Brain (organoid and tissue), 16 donors: ENCODE measurements at places on chromosomes 11 and 22.

- no peak for DNase-seq
Measured at GRCh38 chr11:19886498-19886897, 173.9 kb downstream of the NAV2 start.

- no peak for DNase-seq
Measured at GRCh38 chr11:112212710-112213109, 13.5 kb upstream of the PTS start.

GRCh38 chr11:113894421-113894996 is 10.1 kb upstream of the HTR3B start:
- DNase-seq: no peak

- no peak for DNase-seq
Measured at GRCh38 chr11:2919837-2920236, 9.4 kb downstream of the PHLDA2 start.

DNA sequence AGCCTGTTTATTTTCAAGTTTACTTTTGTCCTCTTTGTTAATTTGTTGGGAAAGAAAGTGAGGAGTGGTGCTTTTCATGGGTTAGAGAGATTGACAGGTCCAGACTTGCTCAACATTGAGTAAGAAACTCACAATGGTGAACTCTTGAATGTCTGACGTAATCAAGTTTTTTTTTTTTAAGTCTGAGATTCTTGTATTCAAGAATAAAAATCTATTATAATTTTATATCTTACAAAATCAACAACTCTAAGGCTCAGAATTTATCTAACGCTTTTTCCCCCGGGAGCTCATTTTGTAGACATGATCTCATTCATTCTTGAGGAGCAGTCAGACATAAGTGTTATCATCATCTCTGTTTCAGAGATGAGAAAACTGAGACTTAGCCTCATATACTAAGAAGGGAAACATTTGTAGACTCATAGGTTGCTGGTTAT is 39.1 kb upstream of the SPTBN2 start:
- DNase-seq: no peak

- DNase-seq: no peak
Measured at GRCh38 chr11:126345283-126345682, 10.2 kb upstream of the ST3GAL4 start.

DNA sequence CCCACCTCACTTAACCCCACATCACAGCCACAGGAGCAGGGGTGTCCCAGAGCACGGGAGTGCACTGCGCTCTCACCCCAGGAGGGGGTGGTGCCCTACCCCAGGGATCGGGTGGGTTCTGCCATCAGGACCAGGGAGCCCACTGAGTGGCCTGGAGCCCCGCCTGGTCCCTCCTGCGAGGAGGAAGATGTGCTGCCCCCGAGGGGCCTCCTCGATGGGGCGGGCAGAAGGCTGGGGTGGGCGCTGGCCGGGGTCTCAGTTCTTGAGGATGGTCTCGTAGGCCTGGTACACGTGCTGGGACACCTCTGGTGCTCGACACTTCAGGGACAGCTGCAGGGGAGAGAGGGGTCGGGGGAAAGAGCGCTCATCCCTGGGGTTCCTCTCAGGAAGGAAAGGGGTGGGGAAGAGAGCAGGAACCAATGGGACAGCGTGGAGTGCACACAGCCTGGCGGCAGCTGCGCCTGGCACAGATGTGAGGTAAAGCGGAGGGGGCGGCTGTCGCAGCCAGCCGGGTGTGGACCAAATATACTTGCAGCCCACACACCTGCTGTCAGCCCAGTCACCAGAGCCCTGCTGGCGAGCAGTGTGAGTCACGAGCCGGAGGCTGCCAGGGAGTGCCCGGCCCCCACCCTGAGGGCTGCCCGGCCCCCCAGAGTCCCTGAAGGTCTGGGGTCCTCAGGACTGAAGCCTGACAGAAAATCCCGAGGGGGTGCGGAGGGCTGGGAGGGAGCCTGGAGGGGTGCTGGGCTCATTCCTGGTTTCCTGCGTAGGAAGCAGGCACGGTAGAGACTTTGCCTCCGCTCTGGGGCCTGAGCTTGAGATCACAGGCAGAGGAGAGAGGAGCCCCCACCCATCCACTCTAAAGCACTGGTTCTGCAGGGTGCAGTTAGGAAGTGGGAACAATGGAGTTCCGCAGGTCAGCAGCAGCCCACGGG is 13.3 kb upstream of the RASL10A start:
- no peak for DNase-seq

- no peak for DNase-seq
Measured at GRCh38 chr22:48099671-48100070, 1337.2 kb downstream of the TBC1D22A start.

GRCh38 chr11:72265951-72266350 is 22.0 kb upstream of the PHOX2A start:
- DNase-seq: peak; percentile 51

DNA sequence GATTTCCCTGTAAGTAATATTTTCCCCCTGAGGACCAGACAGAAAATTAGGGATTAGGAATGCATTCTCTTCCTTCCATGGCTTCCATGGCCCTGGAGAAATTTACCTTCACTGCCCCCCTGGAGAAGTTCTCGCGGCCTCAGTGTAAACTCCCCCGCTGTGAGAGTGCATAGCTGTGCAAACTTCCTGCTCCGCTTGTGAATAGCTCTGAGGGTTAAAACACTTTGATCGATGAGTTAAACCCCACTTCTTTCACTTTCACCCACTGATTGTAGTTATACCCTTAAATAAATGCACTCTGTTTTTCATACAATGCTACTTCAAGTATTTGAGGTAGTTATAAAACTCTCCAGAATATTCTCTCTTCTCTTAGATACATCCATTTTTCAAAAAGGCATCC is 190.8 kb downstream of the DSCAML1 start:
- no peak for DNase-seq

DNA sequence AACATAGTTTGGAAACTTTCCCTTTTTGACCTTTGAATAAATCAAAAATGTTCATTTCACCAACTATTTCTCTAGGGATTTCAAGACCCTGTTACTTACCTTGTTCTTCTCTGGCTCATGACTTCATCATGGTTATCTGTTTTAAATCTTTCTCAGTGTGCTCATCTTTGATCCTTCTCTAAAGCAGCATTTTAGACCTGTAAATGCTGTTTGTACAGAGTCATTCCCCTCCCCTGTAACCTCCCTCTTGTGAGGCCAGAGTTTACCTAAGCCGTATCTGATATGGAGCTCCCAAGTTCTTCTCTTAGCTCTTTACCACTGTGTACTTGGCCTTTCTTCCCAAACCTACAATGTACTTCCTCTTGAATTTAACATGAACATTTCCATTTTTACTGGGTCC is 56.0 kb downstream of the ACER3 start:
- DNase-seq: no peak
